ENCODE measurements at places on chromosomes 12 and 14. TPM values are rescaled to one million over a fixed set of nuclear protein-coding genes. Genes with fewer than 3 reads are reported as not detected.

Gene AHNAK2
- 0.05 TPM for total RNA-seq

Gene TAS2R46
- 1.8 TPM for total RNA-seq

Gene SLC39A9
- 43.9 TPM for total RNA-seq

Gene IFNG-AS1
- not detected for total RNA-seq

Gene WIF1
- total RNA-seq = not detected

Gene PPP4R4
- total RNA-seq = 1.8 TPM
